ENCODE measurements at places on chromosomes 5 and 9.

DNA sequence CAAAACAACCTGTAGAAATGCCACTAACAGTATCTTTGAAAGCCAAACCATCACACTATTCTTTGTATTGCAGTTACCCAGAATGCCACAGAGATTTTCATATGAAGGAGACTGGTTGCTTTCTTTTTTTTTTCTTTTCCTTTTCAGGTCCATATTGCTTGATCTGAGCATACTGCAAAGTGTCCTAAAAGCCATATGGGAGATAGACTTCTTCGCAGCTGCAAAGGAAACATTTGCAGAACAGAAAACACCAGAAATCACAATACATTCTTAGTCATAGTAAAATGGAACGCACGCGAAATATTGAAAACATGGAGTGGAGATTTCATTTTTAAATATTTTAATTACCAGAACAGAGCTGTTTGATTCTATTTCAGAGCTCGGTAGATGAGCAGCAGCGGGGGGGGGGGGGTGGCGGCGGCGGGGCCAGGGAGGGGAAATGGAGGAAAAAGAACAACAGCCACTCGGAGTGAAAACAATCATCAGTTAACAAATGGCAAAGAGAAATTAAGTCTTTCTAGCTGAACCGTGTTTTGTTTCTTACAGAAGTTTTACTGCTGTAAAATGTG lies 284.1 kb downstream of the NFIB start:
- DNase-seq: no peak

DNA sequence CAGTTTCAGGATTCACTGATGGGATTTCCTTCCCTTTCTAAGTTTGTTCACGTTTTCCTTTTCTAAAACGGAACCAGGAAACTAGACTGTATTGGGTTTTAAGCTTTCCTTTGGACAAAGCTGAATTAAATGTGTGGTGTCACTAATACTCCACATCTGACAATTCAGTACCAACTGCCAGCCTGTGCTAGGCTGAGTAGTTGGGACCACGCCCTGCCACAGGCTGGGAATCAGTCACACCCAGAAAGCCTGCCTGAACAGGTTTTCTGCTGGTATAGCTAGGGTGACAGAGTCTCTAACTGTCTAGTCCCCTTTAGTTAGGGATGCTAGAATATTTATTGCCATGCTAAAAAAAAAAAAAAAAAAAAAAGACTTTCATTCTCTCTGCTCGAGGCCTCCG lies 15.6 kb downstream of the SPACA9 start:
- no peak for DNase-seq

DNA sequence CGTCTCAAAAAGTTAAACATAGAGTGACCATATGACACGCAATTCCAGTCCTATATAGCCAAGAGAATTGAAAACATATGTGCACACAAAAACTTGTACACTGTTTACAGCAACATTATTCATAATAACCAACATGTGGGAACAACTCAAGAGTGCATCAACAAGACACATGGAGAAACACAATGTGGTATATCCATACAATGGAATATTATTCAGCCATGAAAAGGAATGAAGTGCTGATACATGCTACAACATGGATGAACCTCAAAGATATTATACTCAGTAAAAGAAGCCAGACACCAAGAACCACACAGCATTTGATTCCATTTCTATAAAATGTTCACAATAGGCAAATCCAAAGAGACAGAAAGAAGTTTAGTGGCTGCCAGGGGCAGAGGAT lies 317.0 kb downstream of the NSG2 start:
- DNase-seq: no peak

- DNase-seq: no peak
Observed at GRCh38 chr5:110441035-110441434, 285.4 kb downstream of the TMEM232 start.

GRCh38 chr5:24391816-24392215 lies 253.0 kb downstream of the CDH10 start:
- DNase-seq: no peak

DNA sequence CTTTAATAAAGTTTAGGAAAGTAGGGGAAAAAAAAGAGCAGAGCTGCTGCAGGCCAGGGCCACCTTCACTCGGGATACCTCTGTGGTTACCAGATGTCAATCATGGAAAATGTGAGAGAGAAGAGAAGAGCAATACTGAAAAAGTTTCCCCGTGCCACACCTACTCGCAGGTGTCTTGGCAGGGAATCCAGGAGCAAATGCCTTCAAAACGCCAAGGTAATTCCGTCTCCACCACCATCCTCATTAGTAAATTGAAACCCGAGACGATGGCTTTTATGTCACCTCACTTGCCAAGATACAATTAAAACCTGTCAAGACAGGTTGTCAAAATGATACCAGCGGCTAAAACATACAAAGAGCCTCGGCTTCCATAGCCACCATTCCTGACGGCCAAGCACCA lies 49.7 kb downstream of the FAM81B start:
- no peak for DNase-seq

- DNase-seq: peak; percentile 44
Observed at GRCh38 chr9:136438548-136439480, 831 bp downstream of the INPP5E start.

All from T-cell (primary cell).